Retinal pigment epithelial cell (primary cell): ENCODE measurements at places on chromosomes 11 and 22.

DNA sequence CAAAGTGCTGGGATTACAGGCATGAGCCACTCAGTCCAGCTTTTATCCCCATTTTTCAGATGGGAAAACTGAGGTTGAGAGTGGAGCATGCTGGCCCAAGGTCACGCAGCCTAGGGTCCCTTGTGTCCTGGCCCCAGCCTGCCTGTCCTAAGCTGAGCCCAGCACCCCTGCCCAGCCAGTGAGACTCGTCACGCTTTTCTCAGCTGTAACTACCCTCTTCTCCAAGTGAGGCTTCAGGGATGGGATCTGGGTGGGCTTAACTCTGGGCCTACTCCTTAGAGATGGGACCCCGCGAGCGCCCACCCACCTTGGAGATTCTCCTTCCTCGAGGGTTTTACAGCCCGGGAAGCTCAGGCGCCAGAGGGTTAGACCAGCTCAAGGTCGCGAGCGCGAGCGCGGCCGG is 390 bp upstream of the TMEM151A start:
- DNase-seq, result no peak

GRCh38 chr11:507727-508515 is 879 bp upstream of the RNH1 start:
- no peak for DNase-seq

- DNase-seq, result no peak
These were observed 812 bp downstream of the JAM3 start for GRCh38 chr11:134069426-134070341.

- DNase-seq, result peak; percentile 76
These were observed 169.8 kb downstream of the SPON1 start for GRCh38 chr11:14132312-14132711.

DNA sequence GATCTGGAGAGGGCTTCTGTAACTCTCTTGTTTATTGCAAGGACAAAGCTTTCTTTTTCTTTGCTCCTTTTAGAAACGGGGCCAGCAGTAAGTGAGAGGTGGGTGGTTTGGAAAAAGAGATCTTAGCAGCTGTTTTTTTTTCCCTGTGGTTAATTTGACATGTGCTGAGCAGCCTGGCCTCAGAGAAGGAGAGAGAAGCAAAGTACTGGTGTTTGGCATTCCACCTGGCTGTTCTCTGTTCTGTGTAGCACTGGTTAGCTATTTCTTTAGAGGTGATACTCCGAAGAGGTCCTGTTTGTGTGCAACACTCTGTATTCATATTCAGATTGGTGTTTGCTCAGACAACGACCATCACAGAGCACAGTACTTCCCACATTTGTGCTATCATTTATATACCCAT is 80.8 kb upstream of the SORL1-AS1 start:
- DNase-seq, result no peak

GRCh38 chr22:35781898-35782297 is 64.2 kb downstream of the APOL5 start:
- DNase-seq, result no peak

GRCh38 chr22:50083462-50084079 is 1.7 kb downstream of the MLC1 start:
- no peak for DNase-seq

DNA sequence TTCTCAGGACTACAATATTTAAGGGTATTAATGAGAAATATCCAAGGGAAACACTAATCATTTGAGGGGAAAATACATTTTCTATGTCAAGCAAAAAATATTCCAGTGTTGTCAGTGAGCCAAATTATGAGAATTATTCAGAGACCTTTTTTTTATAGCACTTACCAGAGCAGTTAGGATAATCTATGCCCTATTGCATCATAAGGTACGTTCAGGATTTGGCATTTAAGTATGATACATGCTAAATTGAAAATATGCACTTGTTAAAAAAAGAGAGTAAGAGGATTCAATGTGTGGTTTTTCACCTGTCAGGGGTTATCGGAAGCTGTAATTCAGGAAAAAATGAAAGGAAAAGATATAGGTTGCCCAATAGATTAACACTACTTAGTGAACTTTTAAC is 17.2 kb upstream of the MPPED2 start:
- no peak for DNase-seq

DNA sequence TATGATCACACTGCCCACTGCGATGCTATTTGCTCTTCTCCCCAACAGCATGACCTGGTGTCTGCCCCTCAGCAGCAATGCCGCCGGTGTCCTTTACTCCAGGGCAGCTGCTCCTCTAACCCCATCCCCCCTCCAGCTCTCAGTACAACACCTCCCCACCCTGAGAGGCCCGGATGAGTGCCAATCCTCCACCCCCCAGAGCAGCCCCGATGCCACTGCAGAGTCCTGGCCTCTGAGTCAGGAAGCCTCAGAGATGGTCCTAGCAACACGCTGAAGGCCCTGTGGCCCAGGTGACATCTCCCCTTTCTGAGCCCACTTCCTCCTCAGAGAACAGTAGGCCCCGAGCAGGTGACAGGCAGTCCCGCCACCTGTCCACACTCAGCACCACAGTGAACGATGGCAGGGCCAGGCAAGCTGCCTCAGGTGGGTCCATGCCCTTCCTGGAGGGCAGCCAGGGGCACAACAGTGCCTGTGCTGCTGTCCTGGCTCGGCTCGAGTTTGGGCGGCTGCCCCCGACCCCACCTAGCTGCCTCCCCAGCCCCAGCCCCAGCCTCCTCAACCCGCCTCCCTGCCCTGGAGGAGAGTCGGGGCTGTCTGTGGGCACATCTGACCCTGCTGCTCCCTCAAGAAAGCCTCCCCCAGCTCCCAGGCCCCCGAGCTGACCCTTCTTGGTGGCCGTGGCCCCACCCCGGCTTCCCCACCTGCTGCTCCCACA is 3.9 kb upstream of the NDUFS8 start:
- DNase-seq, result no peak

GRCh38 chr22:49703990-49704344 is 123.7 kb downstream of the BRD1 start:
- no peak for DNase-seq

- DNase-seq, result no peak
These were observed 59.0 kb downstream of the RSF1 start for GRCh38 chr11:77761491-77761890.

DNA sequence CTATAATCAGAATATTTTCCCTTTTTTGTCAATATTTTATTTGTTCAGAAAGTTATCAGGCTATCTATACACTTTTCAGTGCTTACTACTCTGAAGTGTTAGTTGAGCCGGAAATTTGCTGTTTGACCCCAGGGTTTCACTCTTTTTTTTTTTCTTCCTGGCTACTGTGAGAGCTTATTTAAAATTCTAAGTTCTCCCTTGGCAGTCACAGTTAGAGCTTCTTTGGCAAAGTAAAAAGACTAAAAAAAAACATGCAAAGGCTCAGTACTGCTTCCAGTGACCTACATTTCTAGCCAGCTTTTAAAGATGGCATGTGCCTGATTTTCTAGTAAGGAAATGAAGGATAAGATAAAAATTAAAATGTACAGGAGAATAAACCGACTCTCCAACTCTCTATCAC is 48.4 kb downstream of the ELP4 start:
- no peak for DNase-seq

GRCh38 chr11:112321501-112322172 is 61.0 kb upstream of the PLET1 start:
- DNase-seq, result peak; percentile 99

GRCh38 chr11:122097419-122098001 is 18.5 kb downstream of the BLID start:
- no peak for DNase-seq

DNA sequence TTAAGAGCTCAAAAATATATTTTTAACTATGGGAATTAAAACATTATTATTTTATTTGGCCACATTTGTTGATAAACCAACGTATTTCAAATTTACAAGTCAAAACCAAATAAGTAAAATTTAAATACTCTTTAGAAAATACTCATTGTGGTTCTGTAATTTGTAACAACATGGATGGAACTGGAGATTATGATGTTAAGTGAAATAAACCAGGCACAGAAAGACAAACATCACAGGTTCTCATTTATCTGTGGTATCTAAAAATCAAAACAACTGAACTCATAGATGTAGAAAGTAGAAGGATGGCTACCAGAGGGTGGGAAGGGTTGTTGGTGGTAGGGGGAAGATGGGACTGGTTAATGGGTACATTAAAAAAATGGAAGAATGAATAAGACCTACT is 50.8 kb downstream of the STK33 start:
- DNase-seq, result no peak

GRCh38 chr11:114912826-114913225 is 234.5 kb downstream of the NXPE2 start:
- no peak for DNase-seq

- DNase-seq, result no peak
These were observed 28.9 kb downstream of the CD5 start for GRCh38 chr11:61131186-61131585.

DNA sequence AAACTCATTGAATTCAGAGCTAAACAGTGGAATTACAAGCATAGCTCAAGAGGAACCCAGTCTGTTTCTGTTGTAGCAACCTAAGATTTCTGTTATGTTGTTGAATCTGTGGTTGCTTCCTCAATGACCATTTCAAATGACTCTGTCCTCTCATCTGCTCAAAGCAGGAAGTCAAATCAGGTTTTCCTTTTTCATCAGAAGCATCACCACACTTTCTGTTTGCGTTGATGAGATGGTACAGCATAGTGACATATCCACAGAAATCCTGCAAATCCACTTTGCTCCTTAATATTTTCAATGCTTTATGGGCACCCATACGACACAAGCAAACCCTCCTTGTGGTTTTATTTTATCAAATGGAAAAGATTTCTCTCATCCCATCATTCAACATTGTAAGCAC is 12.6 kb upstream of the UCP2 start:
- DNase-seq, result no peak

- DNase-seq, result no peak
These were observed 373.9 kb upstream of the ANO3 start for GRCh38 chr11:25958045-25958444.

DNA sequence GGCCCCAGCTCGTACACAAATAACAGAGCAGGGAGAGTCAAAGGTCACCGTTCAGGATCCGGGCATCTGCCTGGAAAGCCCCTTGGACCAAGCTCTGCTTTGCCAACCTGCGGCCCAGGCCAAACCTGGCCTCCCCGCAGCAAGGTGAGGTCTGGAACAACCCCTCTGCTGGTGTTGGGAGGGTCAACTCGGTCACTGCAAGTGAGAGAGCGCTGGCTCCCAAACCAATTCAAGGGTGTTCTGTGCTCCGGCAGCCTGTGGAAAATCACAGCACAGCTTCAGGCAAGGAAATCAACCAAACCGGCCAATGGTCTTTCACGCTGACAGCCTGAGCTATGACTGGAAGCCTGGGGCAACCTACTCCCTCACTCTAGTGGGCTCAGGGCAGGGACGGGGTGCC is 63.4 kb downstream of the MYH9 start:
- DNase-seq, result no peak

- no peak for DNase-seq
These were observed 36.4 kb upstream of the ACER3 start for GRCh38 chr11:76824083-76824939.

- DNase-seq, result no peak
These were observed 198.2 kb downstream of the SNX19 start for GRCh38 chr11:130718120-130718519.

DNA sequence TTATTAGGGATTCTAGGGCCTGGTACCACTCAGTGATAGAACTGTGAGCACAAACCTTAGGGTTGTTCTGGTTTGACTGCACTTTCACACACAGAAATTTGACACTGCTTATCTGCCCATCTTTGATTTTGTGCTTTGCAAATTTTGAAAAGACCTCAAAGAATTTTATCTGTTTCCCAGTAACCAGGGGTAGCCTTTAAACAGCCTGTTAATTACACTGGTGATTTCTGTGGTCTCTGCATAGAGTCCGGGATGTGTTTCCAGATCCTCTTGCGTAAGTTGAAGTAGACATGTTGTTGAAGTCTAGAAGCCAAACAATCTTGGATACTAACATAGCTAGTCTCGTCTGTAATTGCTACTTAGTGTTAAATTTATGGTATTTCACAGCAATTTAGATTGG is 75.3 kb downstream of the C22orf31 start:
- peak; percentile 91 for DNase-seq

GRCh38 chr11:78361228-78361627 is 56.4 kb downstream of the GAB2 start:
- DNase-seq, result no peak

DNA sequence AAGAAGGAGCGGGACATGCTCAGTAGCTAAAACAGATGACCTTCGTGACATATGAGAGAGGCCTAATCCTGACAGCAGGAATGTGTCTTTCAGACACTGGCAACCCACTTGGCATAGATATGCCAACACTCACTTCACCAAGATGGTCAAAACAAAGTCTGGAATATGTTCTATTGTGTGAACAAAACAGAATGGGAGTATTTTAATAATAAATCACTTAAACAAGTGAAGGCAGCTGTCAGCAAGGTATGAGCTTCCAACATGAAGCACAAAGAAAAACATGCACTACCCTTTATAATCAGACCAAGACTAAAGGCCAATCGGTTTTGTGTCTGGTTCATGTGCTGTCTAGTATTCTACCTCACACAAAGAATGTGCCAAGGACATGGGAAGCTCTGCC is 23.1 kb downstream of the CCDC34 start:
- DNase-seq, result no peak

DNA sequence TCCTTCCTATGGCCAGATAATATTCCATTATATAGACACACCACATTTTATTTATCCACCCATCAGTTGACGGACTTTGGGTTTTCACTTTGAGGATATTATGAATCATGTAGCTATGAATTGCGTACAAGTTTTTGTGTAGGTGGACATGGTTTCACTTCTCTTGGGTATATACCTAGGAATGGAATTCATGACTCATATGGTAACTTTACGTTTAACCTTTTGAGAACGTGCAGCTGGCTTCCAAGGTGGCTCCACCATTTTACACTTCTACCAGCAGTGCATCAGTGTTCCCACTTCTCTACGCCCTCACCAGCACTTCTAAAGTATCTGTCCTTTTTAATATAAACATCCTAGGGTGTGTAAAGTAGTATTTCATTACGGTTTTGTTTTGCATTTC is 112.0 kb downstream of the PLEKHA7 start:
- DNase-seq, result no peak

DNA sequence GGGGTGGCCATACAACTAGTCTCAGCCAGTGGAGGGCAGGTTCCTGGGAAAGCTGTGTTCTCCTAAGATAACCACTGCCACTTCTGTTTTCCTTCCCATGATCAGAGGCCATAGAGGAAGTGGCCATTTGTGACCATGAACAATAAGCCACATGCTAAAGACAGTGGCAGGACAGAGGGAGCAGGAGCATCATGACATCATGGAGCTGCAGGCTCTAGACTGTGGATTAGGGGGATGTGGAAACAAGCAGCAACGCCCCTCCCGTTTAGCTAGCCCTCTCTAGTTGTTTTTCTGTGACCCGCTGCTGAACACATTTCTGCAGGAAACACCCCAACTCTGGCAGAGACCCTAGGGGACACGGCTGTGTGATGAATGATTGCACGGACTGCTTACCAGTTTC is 195.0 kb upstream of the NECTIN1 start:
- no peak for DNase-seq

DNA sequence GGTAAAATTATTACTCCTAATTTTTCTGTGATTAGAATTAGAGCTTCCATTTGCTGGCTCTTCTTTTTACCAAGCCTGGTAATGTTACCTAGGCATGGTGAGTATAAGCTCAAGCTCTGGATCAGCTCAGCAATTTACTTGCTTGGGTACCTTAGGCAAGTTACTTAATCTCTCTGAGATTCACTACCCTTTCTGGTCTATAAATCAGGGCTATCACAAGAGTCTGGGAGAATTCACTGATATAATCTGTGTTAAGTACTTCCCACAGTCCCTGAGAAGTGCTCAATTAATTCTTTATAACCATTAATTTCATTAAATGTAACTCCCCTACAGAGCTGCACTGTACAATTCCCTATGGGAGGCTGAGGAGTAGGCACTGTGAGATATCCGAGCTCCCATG is 44.2 kb downstream of the TMEM123 start:
- no peak for DNase-seq

GRCh38 chr22:22799561-22799960 is 88.1 kb upstream of the IGLL5 start:
- no peak for DNase-seq
